ENCODE measurements at places on chromosomes 12 and 14.

GRCh38 chr14:24329736-24330135 is 5.1 kb downstream of the ADCY4 start:
- no peak for DNase-seq

DNA sequence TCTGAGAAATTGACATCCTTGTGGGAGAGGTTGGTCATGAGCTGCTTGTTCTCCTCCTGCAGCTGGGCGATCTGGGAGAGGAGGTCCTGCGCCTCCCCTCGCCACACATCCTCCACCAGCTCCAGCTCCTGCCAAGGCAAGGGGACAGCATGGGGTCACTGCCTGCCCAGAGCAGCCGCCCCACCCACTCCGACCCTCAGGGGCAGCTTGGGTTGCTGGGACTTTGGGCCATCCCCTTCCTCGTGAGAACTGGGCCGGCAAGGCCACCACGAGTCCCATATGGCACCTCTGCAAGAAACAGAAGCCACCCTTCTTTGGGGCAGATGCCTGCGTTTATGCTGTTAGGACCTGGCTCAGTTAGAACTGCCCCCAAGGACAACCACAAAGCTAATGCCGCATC is 10.0 kb downstream of the RILPL1 start:
- no peak for DNase-seq

DNA sequence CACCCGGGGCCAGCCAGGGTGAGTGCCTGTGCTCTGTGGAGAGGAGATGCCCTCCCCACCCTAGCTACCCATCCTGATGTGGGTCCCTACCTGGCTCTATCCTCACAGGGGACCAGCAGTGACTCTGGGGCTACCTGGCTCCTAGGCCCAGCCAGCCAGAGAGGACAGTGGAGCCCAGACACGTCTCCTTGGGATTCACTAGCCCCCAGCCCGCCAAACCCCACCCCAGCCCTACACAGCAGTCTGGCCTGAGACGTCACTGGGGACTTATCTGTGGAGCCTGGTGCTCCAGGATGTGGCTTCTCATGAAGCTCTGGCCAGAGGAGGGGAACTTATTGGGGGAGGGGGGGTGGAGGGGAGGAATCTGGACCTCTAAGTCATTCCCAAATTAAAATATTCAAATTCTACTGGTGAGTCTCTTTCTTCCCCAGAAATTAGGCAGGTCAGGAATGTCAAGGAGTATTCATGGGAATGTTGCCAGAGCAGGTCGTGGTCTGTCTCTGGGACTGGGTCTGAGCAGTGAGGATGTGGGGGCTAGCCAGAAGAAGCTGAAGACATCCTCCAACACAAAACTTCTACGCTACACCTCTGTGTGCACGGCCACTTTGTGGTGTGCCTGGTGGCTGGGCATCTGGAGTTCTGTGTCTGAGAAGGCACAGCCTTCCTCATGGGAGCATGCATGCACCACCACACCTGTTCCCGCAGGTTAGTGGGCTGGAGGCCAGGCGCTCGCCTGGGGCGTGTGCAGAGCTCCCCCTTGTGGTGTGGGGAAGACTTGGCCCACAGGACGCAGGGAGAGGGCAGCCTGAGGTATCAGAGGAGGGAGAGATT is 2.7 kb downstream of the CMTM5 start:
- DNase-seq = no peak

GRCh38 chr12:76634133-76634532 is 74.6 kb upstream of the OSBPL8 start:
- DNase-seq = no peak

DNA sequence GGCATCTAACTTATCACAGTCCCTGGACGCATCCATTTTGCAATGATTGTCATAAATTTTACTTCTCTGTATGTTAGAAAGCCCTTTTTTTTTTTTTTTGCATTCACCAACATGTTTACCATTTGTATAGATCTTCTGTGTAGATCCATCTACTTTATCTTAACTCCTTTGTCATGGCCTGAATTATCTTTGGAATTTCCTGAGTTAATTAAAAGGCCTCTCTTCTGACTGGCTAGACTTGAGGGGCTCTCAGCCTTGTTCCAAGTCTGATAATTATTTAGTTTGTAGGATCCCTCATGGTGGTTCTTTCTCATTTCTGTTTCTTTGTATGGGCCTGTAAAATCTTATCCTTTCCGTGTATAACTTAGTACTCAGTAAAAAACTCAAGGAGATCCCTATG is 387.0 kb downstream of the C12orf50 start:
- DNase-seq = no peak

GRCh38 chr14:72714871-72715214 is 179.1 kb downstream of the DPF3 start:
- DNase-seq = no peak

GRCh38 chr12:67910360-67911274 is 78.6 kb upstream of the IFNG-AS1 start:
- DNase-seq = no peak

GRCh38 chr14:23054000-23054811 is 3.1 kb downstream of the CDH24 start:
- no peak for DNase-seq

DNA sequence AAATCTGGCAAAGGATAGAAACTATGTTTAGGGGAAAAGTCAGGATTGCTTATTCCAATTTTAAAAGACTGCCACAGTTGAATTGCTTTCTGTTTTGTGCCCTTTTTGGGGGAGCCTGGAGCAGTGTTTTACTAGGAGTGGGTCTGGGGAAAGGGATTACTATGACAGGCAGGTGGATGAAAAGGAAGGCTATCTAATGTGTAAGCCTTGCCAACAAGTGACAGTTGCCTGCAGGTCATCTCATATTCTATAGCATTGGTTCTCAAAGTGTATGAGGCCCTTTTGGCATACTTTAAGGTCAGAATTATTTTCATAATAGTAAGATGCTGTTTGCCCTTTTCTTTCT is 4.1 kb downstream of the EID3 start:
- DNase-seq = no peak

DNA sequence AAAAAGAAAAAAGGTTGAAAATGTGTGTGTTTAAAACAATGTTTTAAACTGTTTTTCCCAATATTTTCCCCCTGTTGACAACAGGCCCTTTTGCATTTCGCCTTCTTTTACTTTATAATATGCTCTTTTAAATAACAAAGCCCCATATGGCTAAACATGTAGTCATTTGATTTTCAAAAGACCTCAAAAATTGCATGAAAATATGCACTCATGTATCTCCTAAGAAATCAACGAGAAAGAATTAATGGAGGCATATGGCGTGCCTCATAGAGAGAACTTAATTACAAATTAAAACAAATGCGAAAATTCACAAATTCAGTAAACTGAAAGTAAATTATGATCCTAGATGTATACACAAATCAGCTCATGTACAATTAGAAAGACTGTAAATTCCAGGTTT is 202.6 kb upstream of the FOXN3 start:
- no peak for DNase-seq

- no peak for DNase-seq
These were observed 465.3 kb upstream of the RGS6 start for GRCh38 chr14:71466946-71467345.

DNA sequence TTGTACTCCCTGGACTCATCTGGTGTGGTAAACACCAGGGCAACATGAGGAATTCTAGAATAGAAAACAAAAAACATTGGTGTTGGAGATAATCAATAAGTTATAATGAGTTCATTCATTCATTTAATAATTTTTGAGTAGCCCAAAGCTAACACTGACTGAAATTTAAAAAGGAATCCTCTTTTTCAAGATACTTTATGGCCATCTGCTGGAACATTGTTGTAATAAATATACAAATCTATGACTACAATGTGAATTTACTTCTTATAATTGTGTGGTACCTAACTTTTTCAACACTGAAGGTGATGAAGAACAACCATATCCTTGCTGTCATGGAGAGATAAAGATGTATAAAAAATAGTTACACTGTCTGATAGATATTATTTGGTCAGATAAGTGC is 687.3 kb upstream of the MIS18BP1 start:
- DNase-seq = no peak

DNA sequence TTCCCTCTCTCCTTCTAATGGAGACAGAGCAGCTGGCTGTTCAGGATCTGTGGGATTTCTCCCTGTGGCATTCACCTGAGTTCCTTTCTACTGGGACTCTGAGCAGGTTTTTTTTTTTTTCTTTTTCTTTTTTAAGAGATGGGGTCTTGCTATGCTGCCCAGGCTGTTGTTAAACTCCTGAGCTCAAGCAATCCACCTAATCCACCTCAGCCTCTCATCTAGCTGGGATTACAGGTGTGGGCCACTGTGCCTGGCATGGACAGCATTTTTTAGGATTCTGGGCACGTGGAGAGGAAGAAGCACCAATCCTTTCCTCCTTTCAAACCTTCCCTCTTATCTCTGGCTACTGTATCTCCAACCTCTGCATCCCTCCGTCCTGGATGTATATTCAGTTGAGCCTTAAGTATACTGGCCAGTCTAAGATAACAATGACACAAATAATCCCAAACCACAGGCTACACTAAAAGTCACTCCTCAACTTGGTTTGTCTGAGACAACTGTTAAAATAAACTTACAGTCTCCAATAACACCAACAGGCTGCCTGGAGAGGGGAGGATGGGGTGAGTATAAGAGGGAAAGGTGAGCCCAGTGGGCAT is 16.4 kb upstream of the CELA1 start:
- no peak for DNase-seq

Data from left renal cortex interstitium (tissue), 4 donors.